ENCODE measurements at places on chromosomes 13 and 19.

GRCh38 chr19:7917267-7918061, 2.7 kb upstream of the SNAPC2 start:
- peak; percentile 43 for DNase-seq

GRCh38 chr19:16359964-16360363, 35.3 kb downstream of the KLF2 start:
- no peak for DNase-seq

DNA sequence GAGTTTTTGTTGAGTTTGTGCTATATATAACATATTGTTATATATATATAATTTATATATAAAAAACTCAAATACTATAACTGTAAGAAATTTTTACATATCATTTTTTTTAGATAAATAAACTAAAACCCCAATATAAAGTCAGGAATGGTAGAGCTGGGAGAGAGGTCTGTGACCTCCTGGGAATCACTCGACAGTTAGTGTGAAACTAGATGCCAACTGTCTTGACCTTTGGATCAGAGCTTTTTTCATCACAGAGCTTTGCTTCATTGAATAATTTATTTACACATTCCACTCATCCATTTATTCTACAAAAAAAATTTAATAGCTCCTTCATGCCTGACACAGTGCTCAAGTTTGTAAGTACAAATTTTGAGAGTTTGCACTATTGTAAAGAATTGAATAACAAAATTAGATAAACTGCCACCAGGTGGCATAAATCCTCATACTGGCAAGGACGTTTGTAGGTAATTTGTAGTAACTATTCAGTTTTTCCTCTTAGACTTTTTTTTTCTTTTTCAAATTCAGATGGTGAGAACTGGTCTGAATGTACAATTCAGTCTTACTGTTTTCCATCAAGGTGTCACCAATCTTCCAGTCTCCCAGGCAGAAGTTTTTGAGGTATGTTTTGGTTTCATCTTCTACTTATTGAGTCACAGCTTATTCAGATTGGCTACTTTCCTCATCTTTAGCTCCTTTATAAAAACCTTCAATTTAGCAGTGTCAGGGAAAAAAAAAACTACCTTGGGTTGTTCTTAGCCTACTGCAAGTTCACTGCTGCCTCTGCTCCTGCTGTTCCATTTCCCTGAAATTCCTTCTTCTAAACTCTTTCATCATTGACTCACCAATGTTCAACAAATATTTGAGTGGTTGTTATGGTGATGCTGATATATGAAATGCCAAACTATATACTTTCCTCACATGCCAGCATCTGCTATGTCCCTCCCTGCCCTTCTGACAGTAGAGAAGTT, 28.7 kb downstream of the LACC1 start:
- peak; percentile 60 for DNase-seq

GRCh38 chr13:114059946-114060860, 72.2 kb downstream of the RASA3 start:
- DNase-seq: no peak

DNA sequence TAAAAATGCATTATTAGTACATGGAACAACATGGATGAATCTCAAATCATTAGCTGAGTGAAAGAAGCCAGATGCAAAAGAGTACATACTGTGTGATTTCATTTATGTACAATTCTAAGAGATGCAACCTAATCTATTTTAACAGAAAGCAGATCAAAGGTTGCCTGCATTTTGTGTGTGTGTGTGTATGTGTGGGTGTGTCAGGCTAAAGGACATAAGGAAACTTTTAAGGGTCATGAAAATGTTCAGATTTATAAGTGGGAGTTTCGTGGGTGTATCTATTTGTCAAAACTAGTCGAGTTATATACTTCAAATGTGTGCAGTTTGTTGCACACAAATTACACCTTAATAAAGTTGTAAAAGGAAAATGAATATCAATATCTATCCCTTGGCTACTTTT, 17.9 kb upstream of the NEK3 start:
- DNase-seq: no peak

DNA sequence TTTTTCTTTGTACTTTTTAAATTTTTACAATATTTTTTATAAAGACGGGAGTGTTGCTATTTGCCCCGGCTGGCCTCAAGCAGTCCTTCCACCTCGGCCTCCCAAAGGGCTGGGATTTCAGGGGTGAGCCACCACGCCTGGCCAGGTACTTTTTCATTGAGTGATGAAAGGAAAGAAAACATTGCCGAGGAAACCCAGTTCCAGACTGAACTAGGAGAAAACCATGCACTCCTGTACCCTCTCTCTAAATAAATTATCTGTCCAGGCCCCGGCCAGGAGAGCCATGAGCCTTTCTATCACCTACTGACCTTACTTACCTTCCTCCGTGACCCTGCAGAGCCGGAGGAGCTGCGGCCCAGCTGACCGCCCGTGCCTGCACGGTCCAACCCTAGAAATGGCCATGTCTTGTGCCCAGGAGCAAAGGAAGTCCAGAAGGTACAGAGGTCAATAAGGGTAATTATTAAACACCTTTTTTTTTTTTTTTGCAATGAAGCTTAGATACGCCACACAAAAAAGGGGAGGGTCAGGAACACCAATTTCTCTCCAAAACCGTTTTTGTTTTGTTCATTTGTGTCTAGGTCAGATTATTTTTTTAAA, at the start of gene SLC7A9:
Gene SLC7A9, minus strand, starts transcription at position 399 of the 597 bp plus-strand sequence. CDS start 1,233 bp downstream, outside the sequence.
- no peak for DNase-seq

- DNase-seq: peak; percentile 65
Measured at GRCh38 chr13:89066868-89067466, 1395.8 kb downstream of the SLITRK5 start.

DNA sequence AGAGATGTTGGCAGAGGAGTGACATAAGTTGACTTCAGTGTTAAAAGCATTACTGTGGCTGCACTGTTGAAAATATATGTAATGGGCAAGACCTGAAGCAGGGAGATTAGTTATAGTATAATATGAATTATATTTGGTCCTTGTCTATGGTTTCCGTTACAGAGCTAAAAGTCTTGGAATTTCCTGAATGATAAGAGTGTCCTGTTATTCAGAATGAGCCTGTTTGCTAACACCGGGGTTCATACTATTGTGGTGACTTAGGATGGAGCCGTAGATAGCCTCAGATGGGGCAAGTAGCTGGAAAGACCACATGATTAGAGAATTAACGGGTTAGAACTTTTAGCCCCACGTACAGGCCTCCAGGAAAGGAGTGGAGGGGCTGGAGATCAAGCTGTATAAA, 5.7 kb downstream of the USPL1 start:
- DNase-seq: peak; percentile 78

- DNase-seq: no peak
Measured at GRCh38 chr19:1061987-1062386, 5.0 kb upstream of the ARHGAP45 start.

- DNase-seq: peak; percentile 79
Measured at GRCh38 chr13:21546372-21546771, 57.6 kb downstream of the MICU2 start.

GRCh38 chr19:2982983-2983350, 5.6 kb downstream of the TLE6 start:
- DNase-seq: peak; percentile 75

DNA sequence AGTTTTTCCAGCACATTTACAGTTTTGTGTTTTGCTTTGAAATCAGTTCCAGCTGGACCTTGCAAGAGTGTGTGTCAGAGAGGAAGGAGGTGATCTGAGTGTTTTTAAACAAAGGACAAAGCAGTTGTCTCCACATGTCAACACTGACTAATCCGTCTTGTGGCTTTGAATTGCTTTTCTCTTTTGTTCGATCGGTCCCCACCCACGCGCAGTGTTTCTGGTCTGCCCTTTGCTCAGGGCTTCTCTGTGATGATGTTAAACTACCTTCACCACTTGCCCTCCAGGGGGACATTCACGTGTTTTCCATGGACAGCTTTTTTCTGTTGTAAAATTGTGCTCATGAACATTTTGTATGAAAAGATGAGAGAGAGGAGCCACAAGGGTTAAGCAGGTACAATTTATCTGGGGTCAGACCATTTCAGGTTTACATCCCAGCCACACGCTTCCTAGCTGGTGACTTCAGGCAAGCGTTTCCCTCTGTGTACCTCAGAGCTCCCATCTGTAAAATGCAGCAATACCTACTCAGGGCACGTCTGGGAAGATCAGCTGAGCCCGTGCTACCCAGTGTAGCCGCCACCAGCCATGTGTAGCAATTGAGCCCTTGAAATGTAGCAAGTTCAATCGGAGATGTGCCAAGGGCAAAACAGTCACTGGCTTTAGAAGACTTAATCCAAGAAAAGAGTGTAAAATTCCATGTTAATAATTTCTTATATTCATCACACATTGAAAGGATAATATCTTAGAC, 13.5 kb upstream of the PLA2G4C start:
- no peak for DNase-seq

- DNase-seq: no peak
Measured at GRCh38 chr19:40263440-40264313, 21.5 kb downstream of the AKT2 start.

DNA sequence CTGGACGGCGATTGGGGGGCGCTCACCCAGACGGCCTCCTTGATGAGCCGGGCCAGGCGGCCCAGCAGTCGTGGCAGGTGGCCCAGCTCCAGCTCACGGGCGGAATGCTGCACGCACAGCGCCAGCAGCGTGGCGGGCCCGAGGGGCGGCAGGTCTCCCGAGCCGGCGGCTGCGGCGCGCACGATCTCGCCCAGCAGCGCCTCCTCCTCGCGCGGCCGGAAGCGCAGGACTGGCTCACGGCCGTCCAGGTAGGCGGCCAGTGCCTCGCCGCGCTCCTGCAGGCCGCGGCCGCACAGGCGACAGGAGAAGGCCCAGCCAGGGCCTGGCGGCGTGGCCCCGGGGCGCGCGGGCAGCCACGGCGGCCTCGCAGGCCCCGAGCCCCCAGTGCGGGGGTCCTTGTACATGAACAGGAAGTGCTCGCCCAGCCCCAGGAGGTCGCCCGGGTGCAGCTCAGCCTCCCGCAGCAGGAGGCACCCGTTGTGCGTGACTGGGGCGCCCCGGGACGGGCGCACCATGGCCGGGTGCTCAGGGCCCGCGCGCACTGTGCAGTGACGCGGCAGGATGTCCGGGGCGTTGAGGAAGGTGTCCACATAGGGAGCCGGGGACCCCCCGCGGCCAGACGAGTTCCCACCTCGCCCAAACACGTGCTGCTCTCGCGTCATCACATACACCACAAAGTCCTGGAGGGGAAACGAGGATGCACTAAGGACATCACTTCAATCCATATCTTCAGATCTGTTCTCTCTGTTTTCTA, 9.6 kb upstream of the MAMSTR start:
- DNase-seq: no peak

GRCh38 chr19:1271528-1272422, 2.6 kb downstream of the CIRBP start:
- no peak for DNase-seq

DNA sequence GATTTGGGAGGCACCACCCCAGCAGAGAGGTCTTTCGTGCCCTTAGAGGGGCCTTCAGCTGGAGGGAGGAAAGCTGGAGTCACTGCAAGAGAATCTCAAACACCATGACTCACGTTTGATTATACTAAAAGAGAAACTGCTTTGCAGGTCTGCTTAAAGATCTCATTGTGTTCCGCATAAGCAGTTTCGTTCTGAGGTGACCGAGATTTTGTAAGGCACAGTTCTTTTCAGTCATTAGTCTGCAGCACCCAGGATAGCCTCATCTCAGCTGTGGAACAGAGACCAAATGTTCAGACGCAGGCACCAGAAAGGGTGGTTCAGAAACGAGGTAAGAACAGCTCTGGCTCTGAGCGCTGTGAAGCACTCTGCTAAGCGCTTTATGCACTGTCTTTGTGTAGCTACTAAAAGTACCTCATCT, 71.2 kb upstream of the GTF3A start:
- DNase-seq: peak; percentile 62

Data from amniotic epithelial cell (primary cell).